ENCODE measurements at places on chromosomes 6 and 20. TPM values are rescaled to one million over a fixed set of nuclear protein-coding genes. Genes with fewer than 3 reads are reported as not detected.

Gene EEF1A2
- total RNA-seq: 1.5 TPM

Gene MTFR2
- 2.4 TPM for total RNA-seq

Gene RFX6
- not detected for total RNA-seq

Gene SLC17A1
- total RNA-seq: not detected

Gene SGK2
- total RNA-seq: not detected

Gene ELOVL4
- total RNA-seq: 4.1 TPM

Gene DEFB124
- not detected for total RNA-seq

DNA sequence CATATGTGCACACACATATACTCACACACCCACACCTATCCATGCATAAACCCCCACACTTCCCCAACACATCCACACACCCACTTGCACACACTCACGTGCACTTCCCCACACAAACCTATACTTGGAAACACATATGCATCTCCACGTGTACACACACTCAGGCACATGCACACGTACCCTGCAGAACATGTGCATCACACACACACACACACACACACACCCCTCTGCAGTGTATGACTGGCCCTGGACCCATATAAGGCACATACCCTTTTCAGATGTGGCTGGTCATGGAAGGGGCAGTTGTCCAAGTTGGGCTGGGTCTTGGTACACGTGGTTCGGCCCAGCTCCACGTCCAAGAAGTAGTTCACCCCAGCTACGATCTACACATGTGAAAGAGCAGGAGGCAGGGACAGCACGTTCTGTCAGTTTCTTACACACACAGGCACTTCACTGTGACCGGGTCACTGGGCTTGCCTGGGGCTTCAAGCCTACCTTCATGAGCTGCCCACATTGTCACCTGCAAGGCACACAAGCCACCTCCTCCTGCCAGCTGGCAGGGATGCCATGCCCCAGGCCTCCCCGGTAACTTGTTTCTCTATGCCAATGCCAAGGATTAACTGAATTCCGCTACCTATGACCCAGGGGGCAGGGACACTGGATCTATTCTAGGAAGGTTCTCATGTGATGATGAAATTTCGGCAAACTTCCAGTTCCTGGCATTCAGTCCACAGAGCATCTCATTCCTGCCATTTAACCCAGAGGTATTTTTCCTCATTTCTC is 2.6 kb downstream of the CST3 start:
- DNase-seq: no peak

- DNase-seq: no peak
These were observed 697.2 kb upstream of the AGPAT4 start for GRCh38 chr6:161971043-161971442.

GRCh38 chr6:38404900-38405556 is 234.7 kb downstream of the BTBD9 start:
- no peak for DNase-seq

DNA sequence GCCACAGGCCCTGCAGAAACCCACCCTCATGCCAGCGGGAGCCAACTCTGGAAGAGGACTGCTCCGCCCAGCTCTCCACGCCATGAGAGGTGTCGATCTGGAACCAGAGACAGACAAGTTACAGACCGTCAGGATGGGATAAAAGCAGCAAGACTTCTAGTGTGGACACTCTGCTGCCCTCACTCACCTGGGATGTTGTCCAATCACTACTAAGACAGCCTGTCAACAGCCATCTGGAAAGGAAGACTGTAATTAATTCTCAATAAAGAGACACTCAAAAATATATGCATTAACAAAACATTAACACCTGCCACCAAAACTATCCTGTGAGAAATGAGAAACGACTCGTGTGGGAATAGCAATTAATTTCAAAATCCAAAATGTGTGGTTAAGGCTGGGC is 28.3 kb downstream of the SLC2A4RG start:
- no peak for DNase-seq

- no peak for DNase-seq
These were observed 135.6 kb upstream of the RUNX2 start for GRCh38 chr6:45192556-45192955.

- no peak for DNase-seq
These were observed 59.0 kb downstream of the AFG1L start for GRCh38 chr6:108353853-108354252.
